Stimulated activated CD8-positive, alpha-beta memory T cell treated with anti-CD3 and anti-CD28 coated beads, Interleukin-4, amount 100 ng/mL, for 48 hours (primary cell): ENCODE measurements at places on chromosomes 4 and X.

DNA sequence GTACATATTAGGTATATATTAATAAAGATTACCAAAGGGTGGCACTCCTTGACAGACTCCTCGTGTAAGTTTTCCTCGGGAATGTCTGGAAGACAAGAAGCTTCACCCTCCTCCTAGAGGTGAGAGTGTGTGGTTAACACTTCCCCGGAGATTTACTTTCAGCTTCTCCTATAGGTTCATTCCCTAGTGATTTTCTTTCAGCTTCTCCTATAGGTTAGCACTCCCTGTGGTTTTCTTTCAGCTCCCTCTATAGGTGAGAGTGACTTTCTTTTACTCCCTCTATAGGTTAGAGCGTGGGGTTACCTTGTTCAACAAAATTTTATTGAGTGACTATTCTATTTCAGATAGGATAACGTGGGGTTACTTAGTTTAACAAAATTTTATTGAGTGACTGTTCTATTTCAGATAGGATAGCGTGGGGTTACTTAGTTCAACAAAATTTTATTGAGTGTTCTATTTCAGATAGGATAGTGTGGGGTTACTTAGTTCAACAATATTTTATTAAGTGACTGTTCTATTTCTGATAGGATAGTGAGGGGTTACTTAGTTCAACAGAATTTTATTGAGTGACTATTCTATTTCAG is 106.0 kb upstream of the PLAC1 start:
- no peak for DNase-seq

DNA sequence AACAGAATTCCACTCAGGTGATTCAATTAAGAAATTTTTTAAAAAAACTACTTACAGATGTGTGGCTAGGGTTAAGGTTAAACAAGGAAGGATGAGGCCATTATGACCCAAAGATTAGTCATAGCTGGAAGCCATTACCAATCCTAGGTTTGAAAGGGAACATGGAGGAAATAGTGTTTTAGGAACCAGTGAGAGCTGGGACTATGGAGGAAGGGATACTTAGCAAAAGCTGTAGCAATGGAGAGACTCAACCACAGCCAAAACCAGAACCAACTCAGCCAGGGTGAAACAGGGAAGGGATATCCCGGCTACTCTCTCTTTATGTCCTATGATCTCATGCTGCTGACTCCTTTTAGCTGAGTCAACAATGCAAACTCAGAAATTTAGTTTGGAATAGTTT is 148.6 kb upstream of the CNKSR2 start:
- no peak for DNase-seq

DNA sequence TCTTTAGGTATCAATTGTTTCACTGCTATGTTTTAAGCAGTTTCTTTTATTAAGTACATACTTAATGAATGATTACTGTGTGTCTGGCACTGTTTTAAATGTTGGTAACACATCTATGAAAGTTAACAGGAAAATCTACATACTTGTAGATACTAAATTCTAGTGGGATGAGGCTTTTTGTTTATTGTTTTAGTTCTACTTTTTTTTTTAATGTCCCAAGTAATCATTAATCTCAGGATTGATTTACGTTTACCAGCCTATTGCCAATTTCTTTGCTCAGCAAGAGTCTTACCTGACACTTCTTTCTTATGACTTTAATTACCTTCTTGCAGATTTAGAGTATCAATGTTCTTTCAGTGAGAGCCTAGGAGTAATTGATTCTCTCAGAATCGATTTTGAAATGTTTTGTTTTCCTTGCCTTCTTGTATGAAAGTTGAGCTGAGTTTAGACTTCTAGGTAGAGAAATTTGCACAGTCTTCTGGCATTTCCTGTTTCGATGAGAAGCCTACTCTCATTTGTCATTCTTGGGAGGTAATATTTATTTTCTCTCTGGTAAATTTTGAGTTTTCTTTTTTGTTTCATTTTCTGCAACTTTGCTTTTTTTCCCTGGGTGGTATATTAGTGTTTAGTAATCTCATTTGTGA is 235.2 kb upstream of the ANKRD50 start:
- no peak for DNase-seq

- DNase-seq = peak; percentile 44
These were observed 78.8 kb downstream of the SEL1L3 start for GRCh38 chr4:25783943-25784342.

GRCh38 chr4:20881658-20882057 is 181.4 kb downstream of the PACRGL start:
- no peak for DNase-seq
